ENCODE measurements at places on chromosomes 1 and 21. TPM values are rescaled to one million over a fixed set of nuclear protein-coding genes. Genes with fewer than 3 reads are reported as not detected.

The TMEM53 gene
- 9.0 TPM for polyA plus RNA-seq

The WDR64 gene
- 0.14 TPM for polyA plus RNA-seq

The MXRA8 gene
- not detected for polyA plus RNA-seq

The C1orf94 gene
- not detected for polyA plus RNA-seq

The SAMSN1 gene
- 11.3 TPM for polyA plus RNA-seq

The KPRP gene
- not detected for polyA plus RNA-seq

The S100PBP gene
- 15.1 TPM for polyA plus RNA-seq

The HRNR gene
- not detected for polyA plus RNA-seq

The KRTAP6-2 gene
- polyA plus RNA-seq: not detected

The MRAP gene
- polyA plus RNA-seq: not detected

The OR6K3 gene
- polyA plus RNA-seq: not detected

The BTBD19 gene
- not detected for polyA plus RNA-seq

The NPPA gene
- not detected for polyA plus RNA-seq

The DNM3 gene
- polyA plus RNA-seq: 6.6 TPM

The PGM1 gene
- 18.6 TPM for polyA plus RNA-seq

The PSEN2 gene
- 9.4 TPM for polyA plus RNA-seq

The HHIPL2 gene
- polyA plus RNA-seq: not detected

The RPS8 gene
- polyA plus RNA-seq: 896 TPM

The C1orf210 gene
- polyA plus RNA-seq: not detected

The CYP2J2 gene
- polyA plus RNA-seq: 0.13 TPM

The S100A6 gene
- 140 TPM for polyA plus RNA-seq

The ADGRL2 gene
- polyA plus RNA-seq: not detected

The CLCA4 gene
- not detected for polyA plus RNA-seq

The PTAFR gene
- 2.2 TPM for polyA plus RNA-seq

The AADACL4 gene
- not detected for polyA plus RNA-seq

The LHX8 gene
- not detected for polyA plus RNA-seq

The TNFRSF4 gene
- polyA plus RNA-seq: not detected

The OSCP1 gene
- 0.62 TPM for polyA plus RNA-seq

The OR2AK2 gene
- not detected for polyA plus RNA-seq

The REN gene
- polyA plus RNA-seq: not detected

The CD1E gene
- polyA plus RNA-seq: not detected

The RHOU gene
- polyA plus RNA-seq: not detected

The RNF186 gene
- polyA plus RNA-seq: not detected

The MATN1 gene
- polyA plus RNA-seq: 1.3 TPM

The TRIM46 gene
- polyA plus RNA-seq: not detected

The EPS8L3 gene
- polyA plus RNA-seq: not detected

The GPA33 gene
- 4.8 TPM for polyA plus RNA-seq

The YTHDF2 gene
- 136 TPM for polyA plus RNA-seq

The KCND3 gene
- not detected for polyA plus RNA-seq

The CLDN8 gene
- not detected for polyA plus RNA-seq

The IL19 gene
- not detected for polyA plus RNA-seq

The PGLYRP4 gene
- polyA plus RNA-seq: not detected

The FAM72A gene
- 2.0 TPM for polyA plus RNA-seq

The IRF6 gene
- polyA plus RNA-seq: 2.3 TPM

The PEA15 gene
- polyA plus RNA-seq: 21.6 TPM

The NECTIN4 gene
- not detected for polyA plus RNA-seq

The SERINC2 gene
- 0.54 TPM for polyA plus RNA-seq

The MANEAL gene
- 2.7 TPM for polyA plus RNA-seq

The RBP7 gene
- polyA plus RNA-seq: not detected

The PCP4L1 gene
- polyA plus RNA-seq: not detected

The PTGFR gene
- not detected for polyA plus RNA-seq

The ZBTB8B gene
- not detected for polyA plus RNA-seq

The ABL2 gene
- 2.5 TPM for polyA plus RNA-seq

Data from naive B cell (primary cell).